NCI-H460 (cell line): ENCODE measurements at places on chromosomes 4 and X.

DNA sequence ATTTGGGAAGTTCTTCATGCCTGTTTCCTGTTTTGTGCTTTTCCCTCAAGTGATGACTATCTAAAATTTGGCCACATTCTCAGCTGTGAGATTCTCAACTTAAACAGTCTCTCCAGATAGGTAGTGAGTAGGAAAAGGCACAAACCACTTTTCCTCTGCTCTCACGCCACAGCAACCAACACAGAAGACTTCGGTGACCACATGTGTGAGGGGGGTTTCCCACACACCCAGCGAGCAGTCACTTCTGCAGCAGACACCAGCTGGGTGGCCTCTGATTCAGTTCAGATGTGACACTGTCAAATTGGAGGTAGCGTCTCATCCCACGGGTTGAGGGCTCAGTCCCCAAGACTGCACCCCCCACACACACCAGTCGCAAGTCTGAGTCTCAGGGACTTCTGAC lies 25.1 kb upstream of the CLDN34 start:
- no peak for DNase-seq

- DNase-seq, result no peak
Observed at GRCh38 chr4:55611358-55612059, 19.5 kb upstream of the PDCL2 start.

GRCh38 chr4:174522183-174523024 lies at the start of gene HPGD:
HPGD (minus strand) TSS chr4:174522488; CDS start chr4:174522451, 37 bp downstream.
- DNase-seq, result no peak

DNA sequence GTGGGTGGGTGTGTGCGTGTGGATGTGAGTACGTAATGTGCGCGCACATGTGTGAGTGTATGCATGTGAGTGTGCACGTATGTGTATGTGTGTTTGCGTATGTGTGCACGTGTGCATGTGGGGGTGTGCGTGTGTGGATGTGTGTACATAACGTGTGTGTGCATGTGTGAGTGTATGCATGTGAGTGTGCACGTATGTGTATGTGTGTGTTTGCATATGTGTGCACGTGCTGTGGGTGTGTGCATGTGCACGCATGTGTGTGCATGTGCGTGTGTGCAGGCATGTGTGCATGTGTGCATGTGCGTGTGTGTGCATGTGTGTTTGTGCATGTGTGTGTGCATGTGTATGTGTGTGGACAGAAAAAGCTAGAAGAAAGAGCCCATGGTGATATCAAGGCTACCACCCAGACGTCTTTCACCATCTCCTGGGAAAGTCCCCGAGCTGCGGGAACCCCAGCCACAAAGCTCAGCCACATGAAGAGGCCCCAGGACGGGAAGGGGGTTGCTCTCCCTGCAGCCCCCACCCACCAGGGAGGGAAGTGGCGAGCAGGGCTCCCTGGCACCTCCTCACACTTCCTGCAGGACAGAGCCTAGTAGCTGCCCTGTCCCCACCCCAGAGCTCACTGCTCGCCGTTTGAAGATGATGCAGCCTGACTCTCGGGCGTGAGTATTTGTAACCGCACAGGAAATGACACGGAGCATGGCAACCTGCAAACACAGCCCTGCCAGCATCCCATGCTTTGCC lies 108.3 kb downstream of the DCTD start:
- no peak for DNase-seq

DNA sequence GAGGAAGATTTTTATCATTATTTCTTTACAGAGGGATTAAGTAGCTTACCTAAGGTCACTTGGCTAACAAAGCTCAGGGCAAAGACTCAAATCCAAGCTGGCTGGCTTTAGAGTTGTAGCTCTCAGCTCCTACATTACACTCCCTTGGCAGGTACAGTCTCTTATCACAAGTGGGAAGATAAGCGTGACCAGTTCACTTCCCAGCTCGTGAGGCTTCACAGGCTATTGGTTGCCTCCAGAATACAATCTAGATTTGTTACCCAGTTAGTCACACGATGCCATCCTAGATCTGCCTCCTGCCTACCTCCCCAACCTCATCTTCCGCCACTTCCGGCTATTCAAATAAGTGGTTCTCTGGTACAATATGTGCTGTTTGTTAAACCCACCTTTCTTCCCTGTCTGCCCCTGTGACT lies 3.7 kb downstream of the MMRN1 start:
- DNase-seq, result no peak

GRCh38 chrX:19512961-19513360 lies 2.3 kb downstream of the MAP3K15 start:
- no peak for DNase-seq

DNA sequence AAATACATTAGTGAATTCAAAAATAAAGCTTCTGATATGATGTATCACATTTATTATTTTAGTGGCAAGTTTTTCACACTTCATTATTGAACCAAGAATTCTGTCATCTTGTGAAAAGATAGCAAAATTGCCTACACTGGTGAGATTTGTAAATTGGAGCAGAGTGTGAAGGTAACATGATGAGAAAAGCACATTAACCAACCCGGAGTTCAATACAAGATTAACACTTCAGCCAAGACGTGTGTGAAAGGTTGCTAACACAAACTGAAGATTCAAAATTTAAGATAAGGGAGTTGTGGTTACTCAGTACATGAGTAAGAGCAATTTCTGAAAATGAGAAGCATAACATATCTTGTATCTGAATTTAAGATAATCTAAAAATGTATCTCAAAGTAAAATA lies 346.7 kb downstream of the PDHA2 start:
- no peak for DNase-seq

DNA sequence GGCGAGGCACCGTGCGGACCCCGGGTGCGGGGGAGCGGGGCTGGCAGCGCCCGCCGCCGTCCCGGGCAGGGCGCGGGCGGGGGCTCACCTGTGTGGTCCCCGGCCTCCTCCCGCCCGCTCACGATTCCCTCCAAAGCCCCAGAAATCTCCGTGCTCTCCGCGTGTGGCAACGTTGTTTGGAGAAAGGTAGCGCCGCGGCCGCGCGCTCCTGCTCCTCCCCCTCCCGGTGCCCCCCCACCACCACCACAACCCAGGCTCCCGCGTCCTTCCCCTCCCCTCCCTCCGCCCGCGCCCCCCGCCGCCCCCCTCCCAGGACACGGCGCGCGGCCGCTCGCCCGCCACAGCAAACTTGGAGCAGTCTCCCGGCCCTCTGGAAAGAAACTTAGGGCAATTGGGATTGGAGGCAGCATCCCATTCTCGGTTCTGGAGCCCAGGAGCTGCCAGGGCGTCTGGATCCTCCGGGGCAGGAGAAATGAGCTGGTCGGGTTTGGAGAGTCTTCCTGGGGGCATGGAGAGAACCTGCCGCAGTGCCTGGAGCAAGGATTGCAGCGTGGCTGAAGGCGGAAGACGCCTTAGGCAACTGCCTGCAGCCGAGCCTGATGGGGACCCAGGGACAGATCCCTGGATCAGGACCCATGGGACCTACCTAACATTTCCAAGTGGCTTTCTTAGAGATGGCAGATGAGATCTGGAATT lies 855 bp downstream of the KLF3 start:
- DNase-seq, result peak; percentile 36

DNA sequence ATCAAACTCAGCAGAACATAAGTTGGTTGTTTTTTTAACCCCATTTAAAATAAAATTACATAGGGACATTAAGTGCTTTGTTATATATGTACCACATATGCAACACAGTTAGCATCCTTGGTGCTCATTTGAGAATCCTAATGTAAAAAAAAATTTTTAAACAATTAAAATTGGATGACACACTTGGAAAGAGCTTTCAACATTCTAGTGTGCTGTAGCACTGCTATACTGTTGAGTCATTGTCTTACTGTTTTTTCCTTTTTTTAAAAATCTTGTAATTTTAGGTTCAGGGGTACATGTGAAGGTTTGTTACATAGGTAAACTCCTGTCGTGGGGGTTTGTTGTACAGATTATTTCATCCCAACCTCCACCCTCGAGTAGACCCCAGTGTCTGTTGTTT lies 12.8 kb downstream of the THAP9 start:
- DNase-seq, result no peak

DNA sequence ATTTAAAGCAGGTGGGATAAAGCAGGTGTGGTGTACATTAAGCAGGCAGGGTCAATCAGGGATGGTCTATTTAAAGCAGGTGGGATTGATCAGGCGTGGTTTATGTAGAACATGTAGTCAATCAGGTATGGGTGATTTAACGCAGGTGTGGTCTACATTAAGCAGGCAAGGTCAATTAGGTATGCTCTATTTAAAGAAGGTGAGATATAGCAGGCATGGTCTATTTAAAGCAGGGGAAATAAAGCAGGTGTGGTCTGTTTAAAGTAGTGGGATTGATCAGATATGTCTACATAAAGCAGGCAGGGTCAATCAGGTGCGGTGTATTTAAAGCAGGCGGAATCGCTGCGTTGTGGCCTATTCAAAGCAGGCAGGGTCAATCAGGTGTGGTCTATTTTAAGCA lies 88.6 kb upstream of the MXRA5 start:
- no peak for DNase-seq

DNA sequence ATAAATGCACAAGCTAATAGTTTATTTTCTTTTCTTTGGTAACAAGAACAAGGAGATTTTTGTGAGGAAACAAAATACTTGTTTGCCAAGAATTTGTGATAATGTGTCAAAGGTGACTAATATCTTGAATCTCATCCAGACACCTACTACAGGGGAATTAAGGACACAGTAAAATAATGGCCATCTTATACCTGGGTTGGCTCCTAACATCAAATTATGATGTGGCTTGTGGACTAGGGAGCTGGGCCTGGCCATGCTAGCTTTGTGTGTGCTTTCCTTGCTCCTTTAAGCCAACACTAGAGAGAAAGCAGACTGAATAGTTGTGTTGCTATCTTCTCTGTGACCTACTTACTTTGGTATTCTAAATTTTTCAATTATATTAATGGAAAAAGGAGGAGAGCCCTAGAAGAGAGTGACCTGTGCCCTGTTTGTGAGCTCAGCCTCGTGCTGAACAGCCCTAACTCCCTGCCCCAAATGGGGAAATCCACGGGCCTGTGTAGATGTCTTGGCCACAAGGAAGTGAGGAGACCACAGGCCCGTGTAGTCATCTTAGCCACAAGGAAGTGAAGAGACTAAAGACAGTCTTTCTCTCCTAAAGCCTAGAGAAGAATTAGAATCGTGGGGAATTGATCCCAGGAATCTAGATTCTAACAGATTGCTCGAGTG lies 23.3 kb downstream of the ARHGAP24 start:
- no peak for DNase-seq

GRCh38 chr4:182944484-182945213 lies 27.5 kb upstream of the DCTD start:
- no peak for DNase-seq

- DNase-seq, result no peak
Observed at GRCh38 chr4:75054078-75054477, 121.2 kb downstream of the PARM1 start.

DNA sequence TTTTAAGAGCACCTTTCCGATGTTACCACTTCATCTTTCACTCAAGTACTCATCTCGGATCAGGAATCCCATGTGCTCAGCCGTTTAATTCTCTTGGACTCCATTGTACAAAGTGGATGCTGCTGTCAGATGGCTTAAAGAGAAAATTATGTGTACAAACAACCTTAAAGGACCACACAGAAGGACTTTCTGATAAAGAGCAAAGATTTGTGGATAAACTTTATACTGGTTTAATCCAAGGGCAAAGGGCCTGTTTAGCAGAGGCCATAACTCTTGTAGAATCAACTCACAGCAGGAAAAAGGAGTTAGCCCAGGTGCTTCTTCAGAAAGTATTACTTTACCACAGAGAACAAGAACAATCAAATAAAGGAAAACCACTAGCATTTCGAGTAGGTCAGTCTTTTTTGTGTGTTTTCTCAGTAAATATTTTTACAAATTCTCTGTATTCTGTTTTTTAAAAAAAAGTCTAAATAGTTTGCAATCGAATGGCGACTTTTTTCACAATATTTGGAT lies 20.1 kb downstream of the MMAA start:
- DNase-seq, result no peak

- DNase-seq, result peak; percentile 27
Observed at GRCh38 chrX:2692221-2693112, 1.4 kb downstream of the CD99 start.
